Thoracic aorta (tissue), 2 donors: ENCODE measurements at places on chromosomes 4 and X. TPM values are rescaled to one million over a fixed set of nuclear protein-coding genes. Genes with fewer than 3 reads are reported as not detected.

Gene CXCL8
- 6.9 TPM for total RNA-seq

Gene FAM9C
- total RNA-seq = not detected

Gene SPANXN2
- not detected for total RNA-seq

Gene FOXP3
- total RNA-seq = not detected

Gene DRP2
- total RNA-seq = 0.99 TPM

Gene ADAMTS3
- total RNA-seq = 2.3 TPM

Gene PABPC1L2A
- total RNA-seq = not detected

Gene F9
- 0.28 TPM for total RNA-seq

Gene TCEAL7
- total RNA-seq = 2.8 TPM

Gene PLK4
- 2.1 TPM for total RNA-seq

Gene ZNF41
- total RNA-seq = 8.1 TPM

Gene ENOX2
- total RNA-seq = 17.9 TPM

Gene CSAG2
- not detected for total RNA-seq

Gene TRIM60
- not detected for total RNA-seq

Gene RBPJ
- 82.6 TPM for total RNA-seq

Gene SHISA3
- 30.1 TPM for total RNA-seq

Gene WNK3
- total RNA-seq = 2.8 TPM

DNA sequence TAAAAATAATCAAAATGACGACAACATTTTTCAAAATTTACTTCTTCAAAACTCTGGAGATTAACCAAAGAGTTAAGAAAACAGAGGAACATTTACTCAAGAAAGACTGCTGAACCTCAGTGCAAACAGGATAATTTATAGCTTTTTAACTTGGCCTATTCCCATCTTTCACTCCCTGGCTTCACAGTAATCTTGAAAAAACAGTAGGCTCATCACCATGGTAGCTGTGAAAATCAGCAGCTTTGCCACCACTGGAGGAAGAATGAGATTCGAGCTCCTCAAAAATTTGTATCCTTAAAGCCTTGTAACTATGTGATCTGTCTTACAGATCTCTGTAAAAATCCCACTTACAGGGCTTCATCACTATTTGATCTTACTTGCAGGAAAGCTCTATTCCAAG is 447.7 kb upstream of the CTSO start:
- no peaks in the 10 kb centered on the region for H3K27me3 ChIP-seq
- H3K4me1 ChIP-seq = no peaks in the 10 kb centered on the region
- no peak overlapping the region for H3K27ac ChIP-seq
- H3K36me3 ChIP-seq = no peaks in the 10 kb centered on the region
- no peak for DNase-seq

- DNase-seq = no peak
- H3K4me1 ChIP-seq = no peaks in the 10 kb centered on the region
- no peaks in the 10 kb centered on the region for H3K36me3 ChIP-seq
- peak overlapping the region; percentile 65 for H3K27ac ChIP-seq
- H3K27me3 ChIP-seq = no peaks in the 10 kb centered on the region
- no peak overlapping the region for H3K4me3 ChIP-seq
These were observed 66.3 kb upstream of the FAM9C start for GRCh38 chrX:13110433-13111324.

DNA sequence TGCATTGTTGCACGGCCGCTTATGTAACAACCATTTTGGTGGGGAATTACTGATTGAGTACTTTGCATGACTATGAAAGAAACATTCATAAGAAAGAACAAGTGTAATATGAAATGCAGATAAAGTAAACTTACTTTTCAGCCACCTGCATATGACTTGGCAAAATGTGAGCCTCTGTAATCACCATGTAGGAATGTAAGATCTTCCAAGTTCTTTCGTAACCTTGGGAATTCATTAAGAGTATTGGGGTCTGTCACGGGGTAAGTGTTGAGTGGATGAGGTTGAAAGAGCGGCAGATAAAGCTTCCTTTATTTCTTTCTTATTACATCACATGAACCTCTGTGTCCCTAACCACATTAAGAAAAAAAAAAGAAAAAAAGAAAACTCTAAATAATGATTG is 348.5 kb upstream of the NR3C2 start:
- H3K27ac ChIP-seq = no peak overlapping the region
- no peaks in the 10 kb centered on the region for H3K4me1 ChIP-seq
- no peaks in the 10 kb centered on the region for H3K36me3 ChIP-seq
- H3K27me3 ChIP-seq = no peaks in the 10 kb centered on the region

GRCh38 chr4:102521570-102521969 is 20.4 kb downstream of the NFKB1 start:
- no peak overlapping the region for H3K27ac ChIP-seq
- DNase-seq = no peak
- no peak overlapping the region for H3K4me3 ChIP-seq
- H3K27me3 ChIP-seq = no peaks in the 10 kb centered on the region
- no peaks in the 10 kb centered on the region for H3K36me3 ChIP-seq

- no peaks in the 10 kb centered on the region for H3K27me3 ChIP-seq
- peaks cover 27% of the 10 kb centered on the region for H3K4me1 ChIP-seq
- DNase-seq = no peak
- no peaks in the 10 kb centered on the region for H3K36me3 ChIP-seq
These were observed 65.4 kb upstream of the ADRA2C start for GRCh38 chr4:3700736-3701135.

DNA sequence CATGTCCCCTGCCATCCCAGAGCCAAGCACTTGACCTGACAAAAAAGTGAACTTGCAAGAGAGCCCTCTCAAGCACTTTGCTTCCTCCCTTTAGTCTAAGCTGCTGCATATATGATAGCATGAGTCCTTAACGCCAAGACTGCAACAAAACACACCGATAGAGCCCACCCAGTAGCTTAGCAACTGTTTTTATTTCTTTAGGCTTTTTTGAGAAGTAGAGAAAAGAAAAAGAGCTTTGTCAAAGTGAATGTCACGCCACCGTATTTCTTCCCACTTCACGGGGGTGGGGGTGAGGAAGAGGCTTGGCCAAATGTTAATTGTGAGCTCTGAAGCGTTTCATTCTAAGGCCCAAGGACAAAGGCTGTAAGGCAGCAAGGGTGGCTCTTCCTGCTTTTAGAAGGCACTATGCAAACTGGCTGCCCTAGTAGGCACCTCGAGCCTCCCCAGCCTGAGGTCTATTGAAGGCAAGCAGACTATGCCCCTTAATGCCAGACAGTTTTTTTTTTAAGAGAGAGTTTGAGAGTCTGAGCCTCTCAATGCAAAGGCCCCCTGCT is 138.6 kb downstream of the HS6ST2 start:
- no peak overlapping the region for H3K27ac ChIP-seq
- no peaks in the 10 kb centered on the region for H3K27me3 ChIP-seq
- no peaks in the 10 kb centered on the region for H3K36me3 ChIP-seq
- H3K4me3 ChIP-seq = no peak overlapping the region
- no peaks in the 10 kb centered on the region for H3K4me1 ChIP-seq
- no peak for DNase-seq

GRCh38 chr4:7132730-7133582 is 59.4 kb upstream of the SORCS2 start:
- H3K4me3 ChIP-seq = no peak overlapping the region
- no peak for DNase-seq
- H3K4me1 ChIP-seq = peaks cover 10% of the 10 kb centered on the region
- no peak overlapping the region for H3K27ac ChIP-seq
- H3K27me3 ChIP-seq = no peaks in the 10 kb centered on the region
- H3K36me3 ChIP-seq = no peaks in the 10 kb centered on the region

DNA sequence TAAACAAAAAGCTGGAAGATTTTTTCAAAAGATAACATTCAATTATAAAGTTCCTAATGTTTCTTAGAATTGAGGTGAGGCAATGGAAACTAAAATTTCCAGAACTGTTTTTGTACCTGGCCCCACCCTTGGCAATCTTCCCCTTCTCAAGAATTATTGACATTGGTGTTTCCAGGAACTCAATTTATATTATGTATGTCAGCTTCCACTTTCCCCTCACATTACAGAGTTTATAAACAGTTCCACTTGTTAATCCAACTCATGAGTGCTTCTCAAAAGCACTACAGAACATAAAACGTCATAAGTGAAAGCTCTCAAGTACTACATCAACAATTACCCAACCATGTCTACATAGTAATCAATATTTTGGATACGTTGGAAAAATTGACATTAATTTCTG is 107.4 kb downstream of the FAM13A start:
- no peak overlapping the region for H3K27ac ChIP-seq
- H3K36me3 ChIP-seq = no peaks in the 10 kb centered on the region
- no peak for DNase-seq
- peaks cover 5% of the 10 kb centered on the region for H3K4me1 ChIP-seq
- no peak overlapping the region for H3K4me3 ChIP-seq

- no peak overlapping the region for H3K4me3 ChIP-seq
- no peaks in the 10 kb centered on the region for H3K4me1 ChIP-seq
- no peaks in the 10 kb centered on the region for H3K27me3 ChIP-seq
- no peak overlapping the region for H3K27ac ChIP-seq
These were observed 26.8 kb downstream of the SLC39A8 start for GRCh38 chr4:102318526-102318925.

DNA sequence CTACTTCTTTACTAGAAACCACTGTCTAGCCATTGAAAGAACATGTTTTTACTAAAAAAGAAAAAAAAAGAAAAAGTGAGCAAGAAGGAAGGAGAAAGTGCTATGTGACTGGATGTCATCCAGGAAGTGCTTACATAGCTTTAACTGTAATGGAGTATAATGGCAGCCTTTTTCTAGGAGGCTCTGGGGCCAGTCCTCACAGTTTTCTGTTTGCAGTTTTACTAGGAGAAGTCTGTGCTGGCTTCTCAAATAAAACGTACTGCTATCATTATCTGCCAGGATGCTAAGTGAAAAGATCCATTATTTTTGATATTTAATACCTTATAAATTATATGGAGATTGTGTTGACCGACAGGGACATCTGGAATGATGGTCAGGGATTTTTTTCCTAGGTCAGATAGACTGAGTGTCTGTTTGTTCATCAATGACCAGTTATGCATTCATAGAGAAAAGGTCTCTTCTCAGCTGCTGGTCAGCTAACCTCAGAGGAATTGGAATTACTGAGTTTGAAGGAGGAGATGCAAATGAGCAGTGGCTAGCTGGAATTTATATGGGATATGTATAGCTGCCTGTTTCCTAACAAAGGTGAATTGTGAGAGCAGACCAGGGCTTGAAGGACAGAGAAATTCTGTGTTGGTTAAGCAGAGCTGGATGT is 21.7 kb downstream of the LPAR4 start:
- no peaks in the 10 kb centered on the region for H3K36me3 ChIP-seq
- H3K27me3 ChIP-seq = no peaks in the 10 kb centered on the region
- DNase-seq = no peak

GRCh38 chr4:11133868-11134267 is 294.8 kb downstream of the HS3ST1 start:
- DNase-seq = no peak
- peaks cover 12% of the 10 kb centered on the region for H3K4me1 ChIP-seq
- H3K36me3 ChIP-seq = no peaks in the 10 kb centered on the region
- H3K27me3 ChIP-seq = no peaks in the 10 kb centered on the region

DNA sequence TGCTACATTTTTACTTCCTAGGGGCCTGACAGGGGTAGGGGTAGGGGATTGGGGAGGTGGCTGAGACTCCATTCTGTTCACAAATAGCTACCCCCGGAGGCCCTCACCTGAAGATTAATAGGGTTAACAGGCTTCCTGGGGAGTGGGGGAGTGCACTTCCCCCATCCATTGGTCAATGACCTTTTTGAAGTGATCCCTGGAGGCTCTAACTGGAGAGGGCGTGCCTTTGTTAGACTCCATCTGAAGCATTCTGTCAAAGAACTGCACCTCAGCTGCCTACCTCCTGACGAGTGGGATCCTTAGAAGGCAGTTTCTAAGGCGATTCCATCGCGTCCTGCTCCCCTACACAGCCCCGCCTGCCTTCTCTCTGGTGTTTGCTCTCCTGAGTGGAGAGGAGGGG is 10.0 kb upstream of the MTM1 start:
- no peak overlapping the region for H3K4me3 ChIP-seq
- no peaks in the 10 kb centered on the region for H3K27me3 ChIP-seq
- H3K36me3 ChIP-seq = no peaks in the 10 kb centered on the region
- no peak for DNase-seq
- H3K27ac ChIP-seq = no peak overlapping the region

DNA sequence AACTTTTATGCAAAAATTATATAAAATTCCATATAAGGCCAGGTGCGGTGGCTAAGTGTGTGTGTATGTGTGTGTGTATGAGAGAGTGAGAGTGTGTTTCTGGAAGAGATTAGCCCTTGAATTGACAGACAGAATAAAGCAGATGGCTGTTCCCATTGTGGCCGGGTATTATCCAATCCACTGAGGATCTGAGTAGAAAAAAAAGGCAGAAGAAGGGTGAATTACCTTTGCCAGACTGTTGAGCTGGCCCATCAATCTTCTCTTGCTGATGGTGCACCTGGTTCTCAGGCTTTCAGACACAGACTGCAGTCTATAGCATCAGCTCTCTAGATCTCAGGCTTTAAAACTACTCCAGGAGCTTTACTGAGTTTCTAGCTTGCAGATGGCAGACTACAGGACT is 92.2 kb upstream of the SLIT2 start:
- no peaks in the 10 kb centered on the region for H3K4me1 ChIP-seq
- H3K36me3 ChIP-seq = no peaks in the 10 kb centered on the region
- no peak overlapping the region for H3K27ac ChIP-seq
- no peak overlapping the region for H3K4me3 ChIP-seq

GRCh38 chrX:13468096-13468495 is 101.3 kb upstream of the EGFL6 start:
- H3K27me3 ChIP-seq = no peaks in the 10 kb centered on the region
- peaks cover 26% of the 10 kb centered on the region for H3K4me1 ChIP-seq
- no peak overlapping the region for H3K27ac ChIP-seq

- DNase-seq = no peak
- H3K4me3 ChIP-seq = no peak overlapping the region
- no peaks in the 10 kb centered on the region for H3K36me3 ChIP-seq
- H3K27me3 ChIP-seq = no peaks in the 10 kb centered on the region
- H3K4me1 ChIP-seq = no peaks in the 10 kb centered on the region
These were observed 18.8 kb downstream of the ATP1B4 start for GRCh38 chrX:120380699-120381098.

GRCh38 chr4:27366104-27366823 is 505.6 kb downstream of the STIM2 start:
- peaks cover 3% of the 10 kb centered on the region for H3K4me1 ChIP-seq
- DNase-seq = no peak
- H3K36me3 ChIP-seq = no peaks in the 10 kb centered on the region
- H3K4me3 ChIP-seq = no peak overlapping the region

- no peaks in the 10 kb centered on the region for H3K27me3 ChIP-seq
- no peak overlapping the region for H3K27ac ChIP-seq
- H3K4me1 ChIP-seq = no peaks in the 10 kb centered on the region
- no peak overlapping the region for H3K4me3 ChIP-seq
- no peak for DNase-seq
These were observed 129.5 kb upstream of the RBPJ start for GRCh38 chr4:26191353-26191752.

DNA sequence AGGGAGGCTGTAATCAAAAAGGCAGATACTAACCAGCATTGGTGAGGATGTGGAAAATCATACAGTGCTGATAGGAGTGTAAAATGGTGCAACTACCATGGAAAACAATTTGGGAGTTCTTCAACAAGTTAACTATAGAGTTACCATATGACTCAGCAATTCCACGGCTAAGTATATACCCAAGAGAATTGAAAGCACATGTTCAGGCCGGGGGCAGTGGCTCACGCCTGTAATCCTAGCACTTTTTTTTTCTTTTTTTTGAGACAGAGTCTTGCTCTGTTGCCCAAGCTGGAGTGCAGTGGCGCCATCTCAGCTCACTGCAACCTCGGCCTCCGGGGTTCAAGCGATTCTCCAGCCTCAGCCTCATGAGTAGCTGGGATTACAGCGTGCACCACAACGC is 15.0 kb upstream of the CD99L2 start:
- H3K4me3 ChIP-seq = no peak overlapping the region
- no peaks in the 10 kb centered on the region for H3K4me1 ChIP-seq
- no peak overlapping the region for H3K27ac ChIP-seq
- no peak for DNase-seq
- H3K36me3 ChIP-seq = no peaks in the 10 kb centered on the region
- no peaks in the 10 kb centered on the region for H3K27me3 ChIP-seq
